ENCODE measurements at places on chromosomes 13 and 19. TPM values are rescaled to one million over a fixed set of nuclear protein-coding genes. Genes with fewer than 3 reads are reported as not detected.

NLRP9 gene
- not detected for total RNA-seq

SNRPD2 gene
- 256 TPM for total RNA-seq

TTC9B gene
- not detected for total RNA-seq

MIA gene
- not detected for total RNA-seq

CEACAM3 gene
- not detected for total RNA-seq

BCAM gene
- 29.4 TPM for total RNA-seq

CACNG8 gene
- 0.33 TPM for total RNA-seq

ZNF90 gene
- total RNA-seq, result 0.65 TPM

LGI4 gene
- 0.10 TPM for total RNA-seq

ATXN8OS gene
- not detected for total RNA-seq

KLK12 gene
- not detected for total RNA-seq

TLE2 gene
- 34.6 TPM for total RNA-seq

MAB21L1 gene
- total RNA-seq, result 0.10 TPM

ZNF57 gene
- total RNA-seq, result 5.5 TPM

CRX gene
- not detected for total RNA-seq

FXYD1 gene
- total RNA-seq, result not detected

TMC4 gene
- total RNA-seq, result not detected

ZFP14 gene
- 2.0 TPM for total RNA-seq

PPP1R13L gene
- 24.8 TPM for total RNA-seq

CADM4 gene
- 3.6 TPM for total RNA-seq

NLRP4 gene
- not detected for total RNA-seq

SMIM44 gene
- not detected for total RNA-seq

MCOLN1 gene
- total RNA-seq, result 9.1 TPM

PALM gene
- total RNA-seq, result 21.7 TPM

ERICH6B gene
- not detected for total RNA-seq

RAB3A gene
- total RNA-seq, result 0.65 TPM

NACC1 gene
- total RNA-seq, result 91.7 TPM

LAIR1 gene
- total RNA-seq, result not detected

NR2F6 gene
- 46.4 TPM for total RNA-seq

ZNF580 gene
- total RNA-seq, result 6.9 TPM

KLK4 gene
- not detected for total RNA-seq

ADAMTS10 gene
- 8.0 TPM for total RNA-seq

PCP2 gene
- not detected for total RNA-seq

NUCB1 gene
- 295 TPM for total RNA-seq

CEACAM6 gene
- not detected for total RNA-seq

DAND5 gene
- total RNA-seq, result not detected

C19orf25 gene
- total RNA-seq, result 31.4 TPM

APC2 gene
- 0.10 TPM for total RNA-seq

ZNF575 gene
- 0.65 TPM for total RNA-seq

GRIN2D gene
- total RNA-seq, result 0.98 TPM

LGALS14 gene
- not detected for total RNA-seq

CGB8 gene
- total RNA-seq, result not detected

AMER2 gene
- not detected for total RNA-seq

HIF3A gene
- total RNA-seq, result 7.8 TPM
